ENCODE measurements at places on chromosomes 12 and 14. TPM values are rescaled to one million over a fixed set of nuclear protein-coding genes. Genes with fewer than 3 reads are reported as not detected.

Gene SLC4A8
- total RNA-seq = 1.5 TPM

Gene KRT72
- 5.8 TPM for total RNA-seq

Gene SIRT4
- not detected for total RNA-seq

Gene PLEKHH1
- 0.28 TPM for total RNA-seq

Gene NYNRIN
- total RNA-seq = not detected

Gene ADCY6
- not detected for total RNA-seq

All from CD8-positive, alpha-beta T cell (primary cell).